NT2/D1 (cell line): ENCODE measurements at places on chromosomes 1 and 21.

DNA sequence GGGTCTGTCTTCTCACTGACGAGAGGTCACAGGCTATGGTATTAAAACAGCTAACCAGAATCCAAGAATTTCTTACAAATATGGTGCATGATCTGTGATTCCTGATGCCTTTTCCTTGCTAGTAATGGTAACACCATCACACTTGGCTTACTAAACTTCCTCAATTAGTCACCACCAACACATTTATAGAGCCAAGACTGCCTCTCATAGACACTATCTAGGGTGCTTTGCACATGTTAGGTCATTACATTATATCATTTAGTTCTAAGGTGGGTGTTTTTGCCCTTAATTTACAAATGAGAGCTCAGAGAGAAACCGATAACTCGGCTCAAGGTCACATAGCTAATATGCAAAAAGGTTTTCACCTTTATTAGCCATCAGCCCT lies 8.7 kb downstream of the KIF21B start:
- DNase-seq, result no peak

DNA sequence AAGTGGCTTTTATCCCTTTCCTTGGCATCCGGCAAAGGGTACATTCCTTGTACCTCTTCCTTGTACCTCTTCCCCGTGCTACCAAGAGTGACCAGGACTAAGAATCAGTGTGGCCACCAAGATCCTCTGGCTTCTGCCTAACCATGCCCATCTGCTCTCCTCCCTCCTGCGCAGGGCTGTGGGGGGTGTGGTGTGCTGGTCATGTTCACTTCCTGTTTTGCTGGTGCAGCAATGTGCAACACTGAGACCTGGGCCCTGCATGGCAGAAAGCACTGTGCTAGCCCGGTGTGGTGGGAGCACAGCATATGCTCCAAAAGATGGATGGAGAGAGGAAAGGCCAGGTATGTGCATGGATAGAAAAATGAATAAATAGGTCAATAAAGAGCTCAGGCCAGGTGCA lies 33.3 kb upstream of the TENT5C start:
- DNase-seq, result no peak

GRCh38 chr1:207102146-207102545 lies 1.9 kb upstream of the C4BPA start:
- no peak for DNase-seq

DNA sequence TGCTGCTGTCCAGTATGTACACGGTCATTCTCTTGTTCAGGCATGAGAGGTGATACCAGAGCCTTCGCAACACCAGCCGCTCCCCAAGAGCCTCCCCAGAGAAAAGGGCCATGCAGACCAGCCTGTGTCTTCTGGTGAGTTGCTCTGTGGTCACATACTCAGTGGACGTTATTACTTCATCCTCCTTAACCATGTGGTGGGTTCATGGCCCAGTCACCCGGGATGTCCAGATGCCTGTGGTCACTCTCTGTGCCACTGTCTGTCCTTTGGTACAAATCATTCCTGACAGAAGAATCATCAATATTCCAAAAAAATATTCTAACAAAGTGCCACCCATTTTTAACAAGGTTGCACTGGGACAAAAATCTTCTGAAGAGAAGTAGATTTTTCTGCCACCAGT lies 8.8 kb upstream of the ZNF124 start:
- DNase-seq, result no peak

- no peak for DNase-seq
These were observed 12.6 kb downstream of the LAX1 start for GRCh38 chr1:203777596-203777995.

GRCh38 chr1:48931506-48932192 lies 155.0 kb upstream of the BEND5 start:
- no peak for DNase-seq

DNA sequence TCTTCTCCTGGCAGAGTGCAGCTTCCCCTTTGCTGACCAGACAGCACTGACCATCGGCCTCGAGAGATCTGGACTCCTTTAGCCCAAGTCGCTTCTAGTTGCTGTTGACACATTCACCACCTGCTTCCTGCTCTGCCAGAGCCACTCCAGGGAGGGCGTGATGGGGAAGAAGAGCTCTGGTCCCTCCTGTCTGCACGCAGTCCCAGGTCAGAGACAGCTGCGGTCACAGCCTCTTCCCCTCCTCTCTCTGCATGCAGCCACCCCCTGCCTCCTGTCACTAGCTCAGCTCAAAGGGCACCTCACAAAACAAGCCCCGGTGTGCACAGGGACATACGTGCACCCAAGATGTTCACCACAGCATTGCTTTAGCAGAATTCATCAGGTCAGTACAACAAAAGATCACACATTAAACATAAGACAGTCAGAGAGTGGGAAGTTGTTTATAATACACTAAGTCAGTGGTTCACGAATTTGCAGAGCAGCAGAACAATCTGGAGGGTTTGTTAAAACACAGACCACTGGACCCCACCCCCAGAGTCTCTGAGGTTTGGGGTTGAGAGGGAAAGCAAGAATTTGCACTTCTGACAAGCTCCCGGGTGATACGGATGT lies 132.9 kb downstream of the SYF2 start:
- DNase-seq, result no peak

GRCh38 chr1:167425482-167425881 lies 92.8 kb downstream of the CD247 start:
- DNase-seq, result no peak

GRCh38 chr1:92126088-92126487 lies 45.9 kb downstream of the BTBD8 start:
- no peak for DNase-seq

DNA sequence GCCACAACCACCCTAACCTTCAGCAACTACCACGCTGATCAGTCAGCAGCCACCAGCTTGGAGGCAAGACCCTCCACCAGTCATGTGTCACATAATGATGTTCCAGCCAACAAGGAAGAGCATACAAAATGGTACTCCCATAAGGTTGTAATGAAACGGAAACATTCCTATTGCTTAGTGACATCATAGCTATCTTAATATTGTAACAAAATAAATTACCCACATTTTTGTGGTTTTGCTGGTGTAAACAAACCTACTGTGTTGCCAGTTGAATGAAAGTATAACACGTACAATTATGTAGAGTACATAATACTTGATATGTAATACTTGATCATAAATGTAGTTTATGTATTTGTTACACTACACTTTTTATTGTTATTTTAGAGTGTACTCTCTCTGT lies 1363.2 kb upstream of the ADGRL4 start:
- DNase-seq, result no peak

GRCh38 chr1:180851995-180852887 lies 60.5 kb upstream of the KIAA1614 start:
- DNase-seq, result no peak

- no peak for DNase-seq
These were observed 26.7 kb downstream of the SLC2A1 start for GRCh38 chr1:42931911-42932422.

- no peak for DNase-seq
These were observed 10.8 kb downstream of the ETS2 start for GRCh38 chr21:38816400-38816977.

GRCh38 chr1:206658264-206658980 lies 23.1 kb downstream of the DYRK3 start:
- DNase-seq, result peak; percentile 70

DNA sequence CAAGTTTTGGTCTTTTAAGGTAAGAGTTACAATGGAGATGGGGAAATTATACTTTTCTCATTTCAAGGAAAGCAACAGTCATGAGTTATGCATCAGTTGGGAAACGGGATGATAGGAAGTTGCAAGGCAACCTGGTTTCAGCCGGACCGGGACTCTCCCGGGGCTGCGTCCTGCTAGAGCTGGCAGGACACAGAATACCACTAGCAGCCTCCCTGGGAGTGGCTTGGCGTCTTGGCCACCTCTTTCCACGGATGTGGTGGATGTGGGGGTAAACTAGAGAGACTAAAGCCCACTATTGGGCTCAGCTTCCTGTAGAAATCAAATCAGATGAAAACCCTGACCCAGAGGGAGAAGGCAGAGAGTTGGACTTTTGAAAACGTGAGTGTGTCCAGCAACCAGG lies 71.9 kb downstream of the ADARB1 start:
- no peak for DNase-seq

DNA sequence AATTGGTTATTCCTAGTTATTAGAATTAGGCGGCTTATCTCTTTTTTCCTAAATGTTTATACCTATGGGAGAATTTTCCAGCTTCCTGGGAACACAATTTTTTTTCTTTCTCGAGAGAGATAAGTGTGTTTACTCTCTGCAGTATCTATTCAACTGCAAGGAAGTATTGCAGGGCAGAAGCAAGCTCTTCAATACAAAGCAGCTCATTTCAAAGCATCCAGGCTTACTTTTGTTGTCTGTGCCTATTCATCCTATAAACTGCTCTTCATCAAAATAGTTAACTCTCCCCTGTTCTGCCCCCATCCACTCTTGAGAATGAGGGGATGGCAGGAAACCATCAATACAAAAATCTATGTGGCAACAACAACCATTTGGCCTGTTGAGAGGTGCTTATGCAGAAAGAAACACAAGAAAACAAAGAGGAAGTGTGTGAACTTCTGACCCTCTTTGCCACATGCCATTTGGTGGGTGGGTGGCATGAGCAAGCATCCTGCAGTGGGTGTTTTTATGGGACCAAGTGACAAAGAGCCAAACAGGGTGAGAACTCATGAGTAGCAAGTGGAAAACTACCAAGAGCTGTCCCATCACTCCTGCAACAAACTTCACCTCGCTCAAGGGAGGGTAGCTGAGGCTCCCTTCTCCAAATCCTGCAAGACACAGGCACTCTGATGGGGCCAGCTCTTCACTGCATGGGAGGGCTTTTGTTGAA lies 50.6 kb upstream of the MRPS6 start:
- DNase-seq, result peak; percentile 42

DNA sequence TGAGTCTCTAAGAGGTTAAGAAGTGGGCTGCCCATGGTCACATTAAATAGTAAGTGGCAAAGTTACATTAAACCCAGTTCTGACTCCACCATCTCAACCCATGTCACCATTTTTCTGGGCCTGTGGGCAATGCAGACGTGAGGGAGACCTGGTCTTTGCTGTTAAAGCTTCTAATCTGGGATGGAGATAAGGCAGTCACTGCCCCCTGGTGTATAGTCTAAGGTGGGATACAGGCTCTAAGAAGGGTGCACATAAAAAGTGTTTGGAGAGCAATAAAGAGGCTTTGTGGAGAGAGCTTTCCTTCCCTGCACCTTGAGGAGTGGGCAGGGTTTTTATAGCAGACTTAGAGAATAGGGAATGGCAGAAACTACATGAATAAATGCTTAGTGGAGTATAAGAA lies 141.3 kb downstream of the ROR1 start:
- no peak for DNase-seq

GRCh38 chr21:46411236-46411635 lies 47.5 kb upstream of the DIP2A start:
- no peak for DNase-seq

- no peak for DNase-seq
These were observed 11.7 kb downstream of the FRRS1 start for GRCh38 chr1:99754697-99755096.

- DNase-seq, result no peak
These were observed 293.6 kb downstream of the PLPP3 start for GRCh38 chr1:56285554-56286402.

DNA sequence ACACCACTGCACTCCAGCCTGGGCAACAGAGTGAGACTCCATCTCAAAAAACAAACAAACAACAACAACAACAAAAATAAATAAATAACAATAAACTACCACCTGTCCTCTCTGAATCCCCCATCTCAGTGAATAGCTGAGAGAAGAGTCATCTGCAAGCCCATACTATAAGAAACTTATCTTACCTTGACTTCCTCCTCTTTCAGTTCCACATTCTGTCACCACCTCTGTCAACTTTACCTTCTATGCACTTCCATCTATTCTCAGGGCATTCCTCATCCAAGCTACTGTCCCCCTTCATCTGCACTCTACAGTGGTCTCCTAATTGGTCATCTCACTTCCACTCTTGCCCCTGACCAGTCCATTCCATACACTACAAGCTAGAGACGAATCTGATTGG lies 58.1 kb downstream of the KIAA0040 start:
- no peak for DNase-seq

DNA sequence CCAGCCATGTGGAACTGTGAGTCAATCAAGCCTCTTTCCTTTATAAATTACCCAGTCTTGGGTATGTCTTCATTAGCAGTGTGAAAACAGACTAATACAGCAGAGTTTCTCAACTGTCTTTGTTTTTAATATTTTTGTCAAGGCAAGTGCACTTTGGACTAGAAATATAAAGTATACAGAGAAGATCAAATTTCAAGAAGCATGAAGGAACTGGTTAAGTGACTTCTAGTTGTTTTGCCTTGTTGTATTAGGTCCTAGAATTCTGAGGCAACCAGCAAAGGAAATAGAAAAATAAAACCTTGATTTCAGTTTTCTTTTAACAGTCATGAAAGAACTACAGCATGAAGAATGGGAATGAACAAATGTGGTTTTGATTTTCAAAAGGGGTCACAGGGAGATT lies 131.1 kb upstream of the PTGFR start:
- no peak for DNase-seq

- no peak for DNase-seq
These were observed 95.5 kb upstream of the DPT start for GRCh38 chr1:168824418-168825065.
